Myometrial cell (primary cell): ENCODE measurements at places on chromosomes 13 and 19. TPM values are rescaled to one million over a fixed set of nuclear protein-coding genes. Genes with fewer than 3 reads are reported as not detected.

FUT1 gene
- under 0.01 and 0.86 TPM in 2 replicates for total RNA-seq

ZNF98 gene
- total RNA-seq = not detected in 2 replicates

FXYD5 gene
- 158 and 167 TPM in 2 replicates for total RNA-seq

TMC4 gene
- total RNA-seq = not detected in 2 replicates

PVR gene
- 122 and 130 TPM in 2 replicates for total RNA-seq

ZNF582 gene
- 0.35 and 0.58 TPM in 2 replicates for total RNA-seq

TNFRSF19 gene
- total RNA-seq = 82.7 and 94.1 TPM in 2 replicates

KLF2 gene
- 0.58 and 1.9 TPM in 2 replicates for total RNA-seq

EFNA2 gene
- not detected in 2 replicates for total RNA-seq

IFNL2 gene
- not detected in 2 replicates for total RNA-seq

GRK1 gene
- total RNA-seq = not detected in 2 replicates

UBE2L5 gene
- not detected in 2 replicates for total RNA-seq

MBD3L2 gene
- not detected in 2 replicates for total RNA-seq

SULT2A1 gene
- total RNA-seq = not detected in 2 replicates

ATP8A2 gene
- total RNA-seq = under 0.01 TPM in 1 of 2 replicates, not detected in the other
